ENCODE measurements at places on chromosomes 6 and 20. TPM values are rescaled to one million over a fixed set of nuclear protein-coding genes. Genes with fewer than 3 reads are reported as not detected.
A peak's percentile ranks its signal among the peaks of the same experiment; 100 is the strongest.

DNA sequence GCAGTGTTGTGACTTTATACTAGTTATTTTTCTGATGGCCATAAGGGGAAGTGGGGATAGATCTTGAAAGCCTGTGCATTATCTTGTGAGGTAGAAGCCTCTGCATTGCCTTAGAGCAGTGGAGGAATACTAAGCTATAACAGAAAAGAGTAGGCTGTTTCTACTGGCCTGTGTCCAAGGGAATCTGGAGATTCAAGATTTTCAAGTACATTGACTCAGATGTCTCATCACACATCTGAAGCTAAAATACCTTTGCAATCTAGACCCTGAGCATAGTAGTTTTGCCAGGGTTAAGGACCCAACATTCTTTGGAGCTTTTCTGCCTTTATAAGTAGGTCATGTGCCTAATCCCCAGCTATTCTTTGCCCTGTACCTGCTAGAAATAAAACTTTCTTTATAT is 272.3 kb downstream of the TENT5A start:
- DNase-seq: no peak
- no peaks in the 10 kb centered on the region for H3K36me3 ChIP-seq
- no peak overlapping the region for H3K4me3 ChIP-seq
- H3K27ac ChIP-seq: no peak overlapping the region
- no peaks in the 10 kb centered on the region for H3K27me3 ChIP-seq

DNA sequence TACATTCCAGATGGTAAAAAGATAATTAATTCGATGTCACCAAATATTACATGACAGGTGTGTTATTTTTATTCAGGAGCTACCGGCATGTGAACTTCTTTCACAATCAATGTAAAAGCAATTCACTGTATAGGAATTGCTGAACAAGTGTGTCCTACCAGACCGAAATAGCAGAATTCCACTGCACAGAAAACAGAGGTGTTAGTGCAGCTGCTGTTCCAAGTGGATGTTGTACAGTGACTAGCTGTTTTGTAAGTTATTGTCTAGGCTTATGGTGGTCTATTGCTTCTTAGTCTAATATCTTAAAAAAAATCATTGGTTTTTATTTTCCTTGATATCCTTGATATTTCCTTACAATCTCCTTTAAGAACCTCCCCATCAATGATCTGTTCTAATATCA is 107.4 kb downstream of the COL19A1 start:
- H3K36me3 ChIP-seq: no peaks in the 10 kb centered on the region
- no peak overlapping the region for H3K4me3 ChIP-seq
- no peaks in the 10 kb centered on the region for H3K4me1 ChIP-seq
- DNase-seq: no peak
- H3K27ac ChIP-seq: no peak overlapping the region

AARS2 gene
- polyA plus RNA-seq: 4.5 TPM

DNA sequence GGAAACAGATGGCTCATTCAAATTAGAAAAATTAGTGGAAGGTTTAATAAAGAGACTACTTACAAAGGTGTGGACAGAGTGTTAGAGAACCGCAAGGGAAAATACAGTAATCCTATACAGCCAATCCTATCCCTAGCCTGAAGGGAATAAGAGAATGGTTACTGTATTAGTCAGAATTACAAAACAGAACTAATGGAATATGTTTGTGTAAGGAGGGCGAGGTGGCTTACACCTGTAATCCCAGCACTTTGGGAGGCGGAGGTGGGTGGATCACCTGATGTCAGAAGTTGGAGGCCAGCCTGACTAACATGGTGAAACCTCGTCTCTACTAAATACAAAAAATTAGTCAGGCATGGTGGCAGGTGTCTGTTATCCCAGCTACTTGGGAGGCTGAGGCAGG is 16.3 kb upstream of the TRPC4AP start:
- no peak overlapping the region for H3K4me3 ChIP-seq
- no peaks in the 10 kb centered on the region for H3K4me1 ChIP-seq
- no peak overlapping the region for H3K27ac ChIP-seq
- H3K36me3 ChIP-seq: peaks cover 9% of the 10 kb centered on the region

DNA sequence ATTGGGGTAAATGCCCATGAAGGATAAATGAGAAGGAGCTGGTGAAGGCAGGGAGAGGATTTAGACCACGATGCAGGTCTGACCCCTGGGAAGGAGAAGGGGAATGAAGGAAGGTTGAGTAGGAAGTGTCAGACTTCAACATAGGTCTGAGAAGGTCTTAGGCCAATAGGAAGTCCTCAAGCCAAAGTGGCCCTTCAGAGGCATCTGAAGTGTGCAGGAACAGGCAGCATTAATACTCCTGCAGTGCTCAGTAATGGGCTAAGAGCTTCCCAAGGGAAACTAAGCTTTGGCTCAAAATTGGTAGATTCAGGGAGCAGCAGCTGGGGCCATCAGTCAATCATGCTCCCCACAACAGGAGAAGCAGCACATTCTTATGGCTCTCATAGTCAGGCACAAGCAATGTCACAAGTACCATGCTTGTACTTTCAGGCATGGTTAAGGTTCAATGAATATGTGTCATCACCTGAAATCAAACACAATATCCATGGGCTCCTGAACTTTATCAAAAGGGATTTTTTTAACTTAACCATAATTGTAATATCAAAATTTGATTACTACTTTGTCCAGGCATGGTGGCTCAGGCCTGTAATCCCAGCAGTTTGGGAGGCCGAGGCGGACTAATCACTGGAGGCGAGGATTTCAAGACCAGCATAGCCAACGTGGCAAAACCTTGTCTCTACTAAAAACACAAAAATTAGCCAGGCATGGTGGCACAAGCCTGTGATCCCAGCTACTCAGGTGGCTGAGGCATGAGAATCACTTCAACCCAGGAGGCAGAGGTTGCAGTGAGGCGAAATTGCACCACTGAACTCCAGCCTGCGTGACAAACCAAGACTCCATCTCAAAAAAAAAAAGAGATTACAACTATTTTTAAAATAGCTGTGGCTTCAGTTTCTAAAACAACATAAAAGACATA is 9.9 kb downstream of the RALGAPA2 start:
- peaks cover 12% of the 10 kb centered on the region for H3K4me1 ChIP-seq
- DNase-seq: no peak
- H3K27me3 ChIP-seq: no peaks in the 10 kb centered on the region
- H3K27ac ChIP-seq: no peak overlapping the region
- H3K36me3 ChIP-seq: no peaks in the 10 kb centered on the region
- H3K4me3 ChIP-seq: no peak overlapping the region

SYS1 gene
- 27.3 TPM for polyA plus RNA-seq

GRCh38 chr6:142954844-142955243 is 9.9 kb upstream of the HIVEP2 start:
- H3K4me3 ChIP-seq: no peak overlapping the region
- no peaks in the 10 kb centered on the region for H3K27me3 ChIP-seq
- peak; percentile 46 for DNase-seq
- no peaks in the 10 kb centered on the region for H3K36me3 ChIP-seq
- H3K4me1 ChIP-seq: peaks cover 34% of the 10 kb centered on the region

GRCh38 chr6:158043586-158044524 is 62.2 kb downstream of the SYNJ2 start:
- H3K36me3 ChIP-seq: no peaks in the 10 kb centered on the region
- H3K27me3 ChIP-seq: no peaks in the 10 kb centered on the region
- H3K4me1 ChIP-seq: peaks cover 18% of the 10 kb centered on the region

DNA sequence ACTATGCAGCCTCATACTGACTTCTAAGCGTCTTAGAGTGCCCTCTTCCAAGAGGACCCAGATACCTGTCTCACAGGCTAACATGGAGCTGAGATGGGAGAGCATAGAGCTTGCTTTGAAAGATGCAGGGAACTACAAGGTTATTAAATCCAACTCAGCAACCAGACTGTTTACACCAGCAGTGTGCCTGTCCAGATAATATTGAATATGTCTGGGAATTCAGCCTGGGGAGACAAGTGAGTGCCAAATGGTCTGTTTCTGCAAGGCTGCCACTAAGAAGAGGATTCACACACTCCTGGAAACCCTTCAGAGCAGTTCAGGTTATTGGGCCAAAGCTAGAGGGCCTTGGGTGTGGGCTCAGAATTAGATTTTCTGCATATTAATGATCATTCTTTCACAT is 547.8 kb downstream of the PTPRT start:
- no peak for DNase-seq
- H3K27me3 ChIP-seq: no peaks in the 10 kb centered on the region
- no peaks in the 10 kb centered on the region for H3K4me1 ChIP-seq
- no peaks in the 10 kb centered on the region for H3K36me3 ChIP-seq
- H3K27ac ChIP-seq: no peak overlapping the region
- H3K4me3 ChIP-seq: no peak overlapping the region

DNA sequence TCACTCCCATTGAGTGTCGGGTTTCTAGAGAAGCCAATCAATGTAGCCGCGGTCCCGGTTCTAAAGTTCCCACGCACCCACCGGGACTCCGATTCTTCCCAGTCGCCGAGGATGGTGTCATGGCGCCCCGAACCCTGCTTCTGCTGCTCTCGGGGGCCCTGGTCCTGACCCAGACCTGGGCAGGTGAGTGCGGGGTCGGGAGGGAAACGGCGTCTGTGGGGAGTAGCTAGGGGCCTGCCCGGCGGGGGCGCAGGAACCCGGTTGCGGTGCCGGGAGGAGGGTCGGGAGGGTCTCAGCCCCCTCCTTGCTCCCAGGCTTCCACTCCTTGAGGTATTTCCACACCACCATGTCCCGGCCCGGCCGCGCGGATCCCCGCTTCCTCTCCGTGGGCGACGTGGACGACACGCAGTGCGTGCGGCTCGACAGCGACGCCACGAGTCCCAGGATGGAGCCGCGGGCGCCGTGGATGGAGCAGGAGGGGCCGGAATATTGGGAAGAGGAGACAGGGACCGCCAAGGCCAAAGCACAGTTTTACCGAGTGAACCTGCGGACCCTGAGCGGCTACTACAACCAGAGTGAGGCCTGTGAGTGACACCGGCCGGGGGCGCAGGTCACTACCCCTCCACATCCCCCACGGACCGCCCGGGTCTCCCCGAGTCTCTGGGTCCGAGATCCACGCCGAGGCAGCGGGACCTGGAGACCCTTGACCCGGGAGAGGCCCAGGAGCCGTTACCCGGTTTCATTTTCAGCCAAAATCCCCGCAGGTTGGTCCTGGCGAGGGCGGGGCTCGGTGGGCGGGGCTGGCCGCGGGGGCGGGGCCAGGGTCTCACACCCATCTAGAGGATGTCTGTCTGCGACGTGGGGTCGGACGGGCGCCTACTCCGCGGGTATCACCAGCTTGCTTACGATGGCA is 35.2 kb upstream of the HLA-G start:
- peaks cover 62% of the 10 kb centered on the region for H3K27me3 ChIP-seq
- peak; percentile 57 for DNase-seq
- no peak overlapping the region for H3K27ac ChIP-seq
- peak overlapping the region; percentile 80 for H3K4me3 ChIP-seq

GRCh38 chr20:25259788-25260254 is 11.9 kb downstream of the PYGB start:
- no peaks in the 10 kb centered on the region for H3K4me1 ChIP-seq
- no peak overlapping the region for H3K4me3 ChIP-seq
- H3K27me3 ChIP-seq: no peaks in the 10 kb centered on the region
- no peak for DNase-seq
- H3K27ac ChIP-seq: no peak overlapping the region
- H3K36me3 ChIP-seq: peaks cover 41% of the 10 kb centered on the region

GRCh38 chr6:106973018-106973835 is 1.3 kb downstream of the CD24 start:
- peaks cover 25% of the 10 kb centered on the region for H3K4me1 ChIP-seq
- no peak for DNase-seq
- peaks cover 46% of the 10 kb centered on the region for H3K27me3 ChIP-seq
- peak overlapping the region; percentile 25 for H3K4me3 ChIP-seq
- H3K36me3 ChIP-seq: no peaks in the 10 kb centered on the region

PARD6B gene
- 0.08 TPM for polyA plus RNA-seq

SLPI gene
- polyA plus RNA-seq: 0.71 TPM

- no peaks in the 10 kb centered on the region for H3K27me3 ChIP-seq
- no peaks in the 10 kb centered on the region for H3K36me3 ChIP-seq
- no peak for DNase-seq
- H3K4me3 ChIP-seq: peak overlapping the region; percentile 88
These were observed 1.1 kb downstream of the CCDC170 start for GRCh38 chr6:151494936-151495320.

DNA sequence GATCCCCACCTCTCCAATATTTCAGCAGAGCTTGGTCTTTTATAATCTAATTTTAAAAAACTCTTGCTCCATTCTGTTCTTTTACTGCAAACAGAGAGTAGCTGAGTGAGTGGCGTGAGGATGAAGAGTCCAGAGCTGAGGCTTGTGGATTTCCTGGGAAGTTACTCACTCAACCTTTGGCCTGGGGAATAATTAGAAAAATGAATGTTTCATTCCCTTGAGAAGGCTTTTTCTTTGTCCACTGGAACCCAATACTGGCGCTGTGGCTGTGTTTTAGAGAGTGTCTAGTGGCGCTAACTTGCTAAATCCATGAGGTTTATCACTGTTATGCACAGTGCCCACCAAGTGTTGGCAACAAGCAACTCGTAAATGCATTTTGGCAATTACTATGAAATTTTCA is 251.5 kb downstream of the HIVEP2 start:
- H3K36me3 ChIP-seq: no peaks in the 10 kb centered on the region
- H3K27me3 ChIP-seq: no peaks in the 10 kb centered on the region
- no peak for DNase-seq

DNA sequence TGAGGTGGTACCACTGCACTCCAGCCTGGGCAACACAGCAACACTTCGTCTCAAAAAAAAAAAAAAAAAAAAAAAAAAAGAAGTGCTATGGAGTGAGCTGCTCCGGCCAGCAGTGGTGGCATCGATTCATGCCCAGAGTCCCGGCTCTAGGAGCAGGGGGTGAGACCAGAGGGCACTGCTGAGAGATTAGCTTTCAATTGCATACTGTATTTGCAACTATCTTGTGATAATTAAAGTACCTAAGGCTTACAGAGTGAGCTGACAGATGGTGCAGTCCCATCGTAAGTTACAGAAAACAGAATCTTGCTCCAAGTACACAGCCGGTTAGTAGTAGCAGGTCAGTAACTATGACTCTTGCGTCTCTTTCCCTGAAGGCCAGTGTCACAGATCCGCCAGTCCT is 31.5 kb downstream of the TMEM14B start:
- no peaks in the 10 kb centered on the region for H3K4me1 ChIP-seq
- H3K4me3 ChIP-seq: no peak overlapping the region
- no peak for DNase-seq
- no peaks in the 10 kb centered on the region for H3K27me3 ChIP-seq
- H3K27ac ChIP-seq: no peak overlapping the region

GRCh38 chr6:90044833-90045381 is 150.6 kb downstream of the GJA10 start:
- H3K27ac ChIP-seq: no peak overlapping the region
- DNase-seq: no peak
- H3K27me3 ChIP-seq: no peaks in the 10 kb centered on the region
- no peaks in the 10 kb centered on the region for H3K4me1 ChIP-seq
- H3K36me3 ChIP-seq: no peaks in the 10 kb centered on the region
- H3K4me3 ChIP-seq: no peak overlapping the region

DNA sequence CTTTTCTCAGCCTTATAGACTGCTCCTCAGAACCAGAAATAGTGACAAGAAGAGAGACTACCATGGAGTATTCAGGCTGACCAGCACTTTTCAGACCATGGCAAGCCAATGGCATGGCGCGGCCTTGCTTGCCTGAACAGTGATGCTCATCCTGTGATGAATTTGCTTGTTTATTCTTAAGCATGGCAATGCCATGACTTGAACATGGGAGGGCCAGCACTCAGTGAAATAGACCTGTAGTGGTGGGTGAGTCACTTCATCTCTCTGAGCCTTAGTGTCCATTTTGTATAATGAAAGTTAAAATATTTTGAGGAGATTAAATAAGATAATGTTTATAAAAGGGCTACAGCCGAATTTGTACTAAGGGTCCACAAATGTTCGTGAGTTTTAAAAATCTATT is 79.1 kb downstream of the LRRC1 start:
- H3K4me3 ChIP-seq: no peak overlapping the region
- no peak overlapping the region for H3K27ac ChIP-seq
- no peaks in the 10 kb centered on the region for H3K4me1 ChIP-seq
- H3K27me3 ChIP-seq: no peaks in the 10 kb centered on the region
- no peaks in the 10 kb centered on the region for H3K36me3 ChIP-seq
- DNase-seq: no peak

- no peaks in the 10 kb centered on the region for H3K36me3 ChIP-seq
- no peaks in the 10 kb centered on the region for H3K27me3 ChIP-seq
- peaks cover 16% of the 10 kb centered on the region for H3K4me1 ChIP-seq
These were observed 58.2 kb upstream of the RNGTT start for GRCh38 chr6:89021629-89022028.
